ENCODE measurements at places on chromosomes 2 and 18. TPM values are rescaled to one million over a fixed set of nuclear protein-coding genes. Genes with fewer than 3 reads are reported as not detected.

- no peak for DNase-seq
Observed at GRCh38 chr18:5410582-5410981, 115.1 kb upstream of the ZBTB14 start.

DNA sequence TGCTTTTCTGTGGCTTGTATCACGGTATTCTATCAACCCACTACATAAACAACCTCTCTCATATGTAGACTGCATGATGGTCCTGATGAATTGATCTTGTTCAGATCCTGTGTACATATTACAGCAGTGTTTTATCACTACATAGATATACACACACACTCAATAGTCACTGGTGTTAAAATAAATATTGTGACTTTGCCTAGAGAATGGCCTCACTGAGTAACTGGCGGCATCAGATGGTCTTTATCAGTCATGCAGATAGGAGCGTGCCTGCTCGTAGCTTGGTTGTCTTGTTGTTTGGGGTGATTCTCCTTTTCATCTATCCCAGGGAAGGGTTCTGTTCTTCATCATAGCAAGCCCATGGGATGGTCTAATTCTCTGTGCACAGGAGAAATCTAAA, 18.4 kb upstream of the CTAGE1 start:
- no peak for DNase-seq

DNA sequence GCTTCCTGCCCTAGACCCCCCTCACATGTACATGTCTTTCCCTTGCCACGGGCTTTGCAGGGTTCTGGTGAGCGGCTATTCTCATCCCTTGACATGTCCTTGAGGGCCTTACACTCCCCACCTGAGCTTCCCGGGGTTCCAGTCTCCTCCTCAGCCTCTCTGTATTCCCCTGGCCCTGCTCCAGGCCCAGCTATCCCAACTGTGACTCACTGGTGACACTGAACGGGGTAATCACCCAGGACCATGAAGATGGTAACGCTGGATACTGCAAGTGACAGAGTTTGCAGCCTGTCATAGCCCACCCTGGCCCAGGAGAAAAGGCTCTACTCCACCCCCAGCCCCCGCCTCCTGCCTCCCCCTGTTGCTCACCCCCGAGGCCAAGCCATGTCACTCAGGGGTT, 27.3 kb downstream of the KIF3C start:
- peak; percentile 47 for DNase-seq

- no peak for DNase-seq
Observed at GRCh38 chr2:207148020-207148419, 17.7 kb downstream of the KLF7 start.

GRCh38 chr2:55235724-55236538, 3.4 kb downstream of the RPS27A start:
- no peak for DNase-seq

GRCh38 chr2:136072621-136073020, 45.3 kb downstream of the CXCR4 start:
- no peak for DNase-seq

Gene CCDC102B
- total RNA-seq: not detected

Gene GALNT14
- total RNA-seq: 251 TPM

Data from Caki2 (cell line).